Foreskin keratinocyte (primary cell): ENCODE measurements at places on chromosomes 1 and 21. TPM values are rescaled to one million over a fixed set of nuclear protein-coding genes. Genes with fewer than 3 reads are reported as not detected.
A peak's percentile ranks its signal among the peaks of the same experiment; 100 is the strongest.

GRCh38 chr21:42561762-42562650 lies 48.4 kb downstream of the SLC37A1 start:
- no peak for DNase-seq

DNA sequence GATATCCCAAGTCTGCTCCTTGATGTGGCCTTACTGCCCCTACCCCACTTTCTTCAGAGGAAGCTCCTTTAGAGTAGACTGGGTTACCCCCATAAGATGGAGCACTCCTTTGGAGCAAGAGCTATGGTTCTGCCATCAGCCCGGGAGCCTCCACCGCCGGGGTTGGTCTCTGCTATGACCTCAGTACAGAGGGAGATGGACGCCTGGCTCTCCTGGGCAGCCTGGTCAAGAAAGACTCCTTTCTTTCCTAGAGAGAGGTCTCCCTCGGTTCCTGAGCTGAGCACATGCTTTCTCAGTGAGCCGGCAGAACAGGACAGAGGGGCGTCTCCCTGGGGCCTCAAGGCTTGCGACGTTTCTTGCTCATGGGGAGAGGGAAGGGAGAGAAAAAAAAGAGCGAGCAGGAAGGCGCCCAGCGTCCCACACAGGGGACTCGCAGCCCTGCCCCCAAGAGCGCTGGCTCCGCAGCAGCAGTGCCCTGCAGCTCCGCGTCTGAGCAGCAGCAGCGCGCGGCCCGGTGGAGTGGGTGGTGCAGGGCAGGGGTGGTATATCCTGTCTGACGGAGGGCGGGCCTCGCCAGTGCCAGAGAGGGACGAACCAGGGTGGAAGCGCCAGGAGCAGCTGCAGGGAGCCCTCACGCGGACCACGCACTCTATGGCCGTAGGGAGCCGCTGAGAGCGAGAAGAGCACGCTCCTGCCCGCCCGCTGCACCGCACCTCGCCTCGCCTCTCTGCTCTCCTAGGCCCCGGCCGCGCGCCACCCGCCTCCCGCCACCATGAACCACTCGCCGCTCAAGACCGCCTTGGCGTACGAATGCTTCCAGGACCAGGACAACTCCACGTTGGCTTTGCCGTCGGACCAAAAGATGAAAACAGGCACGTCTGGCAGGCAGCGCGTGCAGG lies at the start of gene PKP1:
TSS of gene PKP1 (plus strand) at position 576 of the 899 bp plus-strand sequence. CDS start at position 773, 197 bp downstream.
- no peak for DNase-seq

DNA sequence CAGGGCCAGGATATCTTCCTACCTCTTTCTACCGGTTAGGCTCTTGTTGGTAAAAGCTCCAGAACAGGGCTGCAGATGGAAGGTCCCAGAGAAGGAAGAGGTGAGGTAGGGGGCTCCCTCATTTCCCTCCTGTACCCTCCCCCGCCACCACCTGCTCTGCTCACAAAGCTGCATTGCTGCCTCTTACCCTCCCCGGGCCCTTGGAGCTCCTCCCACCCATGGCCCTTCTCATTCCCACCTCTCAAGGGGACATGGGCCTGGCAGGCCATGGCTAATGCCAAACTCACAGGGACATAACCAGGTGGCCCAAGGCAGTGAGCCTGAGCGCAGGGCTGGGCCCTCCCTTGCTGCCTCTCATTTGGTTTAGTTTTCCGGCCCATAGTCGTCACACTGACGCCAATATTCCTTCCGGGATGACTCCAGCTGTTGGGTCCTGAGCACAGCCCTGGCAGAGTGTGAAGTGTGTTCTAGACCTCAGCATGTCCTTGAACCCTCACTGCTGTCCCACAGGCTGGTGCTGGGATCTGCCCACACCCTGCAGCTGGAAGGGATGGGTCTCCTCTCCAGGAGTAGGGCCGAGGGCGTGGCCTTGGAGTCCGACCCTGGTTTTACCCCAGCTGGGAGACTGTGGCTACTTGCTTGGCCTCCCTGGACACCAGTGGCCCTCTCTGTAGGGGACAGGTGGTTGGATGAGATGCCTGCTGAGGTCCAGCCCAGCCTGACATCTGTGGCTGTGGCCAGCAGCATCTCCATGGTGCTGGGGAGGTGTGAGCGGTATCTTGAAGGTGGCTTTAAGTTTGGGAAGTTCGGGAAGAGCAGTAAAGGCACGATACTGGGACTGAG lies 104.6 kb downstream of the ARHGEF10L start:
- DNase-seq = no peak

- no peak for DNase-seq
These were observed 7.2 kb downstream of the AMPD2 start for GRCh38 chr1:109626682-109627408.

- DNase-seq = no peak
These were observed 246.2 kb downstream of the MRPL39 start for GRCh38 chr21:25361097-25361496.

- no peak for DNase-seq
These were observed 16.5 kb downstream of the LSS start for GRCh38 chr21:46211786-46212720.

- peak; percentile 34 for DNase-seq
These were observed 55.0 kb downstream of the S1PR1 start for GRCh38 chr1:101291562-101292380.

- no peak for DNase-seq
These were observed at the start of gene MAP1LC3C for GRCh38 chr1:241999026-241999425. MAP1LC3C (minus strand) TSS chr1:241999098; CDS start chr1:241999008, 90 bp downstream.

- no peak for DNase-seq
These were observed 480 bp upstream of the MIS18A start for GRCh38 chr21:32279377-32279680.

GRCh38 chr1:47183308-47184089 lies 6.3 kb downstream of the PDZK1IP1 start:
- no peak for DNase-seq

GRCh38 chr1:7186382-7187111 lies 401.3 kb downstream of the CAMTA1 start:
- no peak for DNase-seq

DNA sequence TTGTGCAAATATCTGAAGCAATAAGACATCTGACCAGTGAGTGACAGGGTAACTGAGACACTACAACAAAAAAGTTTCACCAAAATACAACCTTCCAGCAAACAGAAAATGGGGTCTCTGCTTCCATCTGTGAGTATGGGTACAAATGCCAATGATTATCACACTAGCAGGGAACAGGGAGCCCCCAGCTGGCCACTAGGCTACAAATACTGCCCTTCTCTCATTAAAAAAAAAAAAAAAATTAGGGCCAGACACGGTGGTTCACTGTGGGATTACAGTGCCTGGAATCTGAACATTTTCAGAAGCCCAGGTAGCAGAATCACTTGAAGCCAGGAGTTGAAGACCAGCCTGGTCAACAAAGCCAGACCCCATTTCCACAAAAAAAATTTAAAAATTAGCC lies 48.4 kb upstream of the EDARADD start:
- peak; percentile 9 for DNase-seq

- no peak for DNase-seq
These were observed 63.6 kb upstream of the GNG12 start for GRCh38 chr1:67896826-67897225.

- DNase-seq = no peak
These were observed 1.0 kb upstream of the PRAMEF12 start for GRCh38 chr1:12772520-12772919.

GRCh38 chr1:8846263-8846662 lies 28.8 kb upstream of the RERE start:
- DNase-seq = no peak

DNA sequence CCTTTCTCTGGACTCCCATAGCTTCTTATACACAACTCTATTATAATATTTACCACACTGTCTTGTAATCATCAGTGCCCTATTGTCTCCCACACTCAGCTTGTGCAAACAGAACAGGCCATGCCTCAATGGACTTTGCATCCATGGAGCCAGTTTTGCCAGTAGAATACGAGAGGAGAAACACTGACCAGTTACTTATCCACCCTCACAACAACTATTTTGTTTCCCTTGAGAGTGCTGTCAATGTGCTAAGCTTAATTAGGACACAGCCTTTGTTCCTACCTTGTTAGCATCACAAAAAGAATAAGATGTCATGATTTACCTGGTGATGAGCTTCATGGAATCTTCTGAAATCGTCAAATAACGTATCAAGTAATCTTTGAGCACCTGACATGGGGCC lies 18.1 kb upstream of the LRRC52 start:
- DNase-seq = no peak

- no peak for DNase-seq
These were observed 67.0 kb downstream of the ERO1B start for GRCh38 chr1:236214761-236215160.

- no peak for DNase-seq
These were observed 50.3 kb upstream of the ARTN start for GRCh38 chr1:43883321-43883720.

DNA sequence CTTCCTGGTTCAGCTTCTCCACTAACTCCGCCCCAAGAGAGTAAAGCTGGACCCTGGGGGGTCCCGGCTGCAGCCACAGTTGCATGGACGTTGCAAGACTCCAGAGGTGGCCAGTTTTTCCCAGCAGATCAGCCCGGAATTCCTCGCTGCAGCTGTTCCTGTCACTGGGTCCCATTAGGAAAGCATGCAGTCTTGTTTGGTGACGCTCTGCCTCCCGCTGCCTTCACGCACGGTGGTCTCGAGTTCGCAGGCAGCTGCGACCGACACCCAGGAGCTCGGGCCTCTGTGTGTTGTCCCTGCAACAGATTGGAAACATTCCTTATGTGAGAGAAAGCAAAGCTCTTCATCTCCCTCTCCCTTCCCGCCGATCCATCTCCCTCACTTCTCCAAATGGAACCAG lies 162.8 kb downstream of the PRDM16 start:
- DNase-seq = no peak

The HAO2 gene
- not detected in 2 replicates for total RNA-seq

The TMEM240 gene
- total RNA-seq = 0.28 and 0.37 TPM in 2 replicates

The PALMD gene
- total RNA-seq = 0.95 and 1.0 TPM in 2 replicates

The COA6 gene
- total RNA-seq = 46.1 and 49.2 TPM in 2 replicates

The KCNA3 gene
- not detected in 2 replicates for total RNA-seq

The NBPF20 gene
- total RNA-seq = 3.7 and 5.0 TPM in 2 replicates

The STK40 gene
- 11.5 and 12.6 TPM in 2 replicates for total RNA-seq

The PPFIA4 gene
- 0.25 and 0.99 TPM in 2 replicates for total RNA-seq

The LIN9 gene
- 6.8 and 8.4 TPM in 2 replicates for total RNA-seq

The DMBX1 gene
- total RNA-seq = not detected in 2 replicates

The IRF6 gene
- total RNA-seq = 160 and 194 TPM in 2 replicates

The REN gene
- total RNA-seq = not detected in 2 replicates
